ENCODE measurements at places on chromosomes 11 and 22.

GRCh38 chr11:87878373-87878825 is 296.8 kb downstream of the RAB38 start:
- DNase-seq = peak; percentile 11

DNA sequence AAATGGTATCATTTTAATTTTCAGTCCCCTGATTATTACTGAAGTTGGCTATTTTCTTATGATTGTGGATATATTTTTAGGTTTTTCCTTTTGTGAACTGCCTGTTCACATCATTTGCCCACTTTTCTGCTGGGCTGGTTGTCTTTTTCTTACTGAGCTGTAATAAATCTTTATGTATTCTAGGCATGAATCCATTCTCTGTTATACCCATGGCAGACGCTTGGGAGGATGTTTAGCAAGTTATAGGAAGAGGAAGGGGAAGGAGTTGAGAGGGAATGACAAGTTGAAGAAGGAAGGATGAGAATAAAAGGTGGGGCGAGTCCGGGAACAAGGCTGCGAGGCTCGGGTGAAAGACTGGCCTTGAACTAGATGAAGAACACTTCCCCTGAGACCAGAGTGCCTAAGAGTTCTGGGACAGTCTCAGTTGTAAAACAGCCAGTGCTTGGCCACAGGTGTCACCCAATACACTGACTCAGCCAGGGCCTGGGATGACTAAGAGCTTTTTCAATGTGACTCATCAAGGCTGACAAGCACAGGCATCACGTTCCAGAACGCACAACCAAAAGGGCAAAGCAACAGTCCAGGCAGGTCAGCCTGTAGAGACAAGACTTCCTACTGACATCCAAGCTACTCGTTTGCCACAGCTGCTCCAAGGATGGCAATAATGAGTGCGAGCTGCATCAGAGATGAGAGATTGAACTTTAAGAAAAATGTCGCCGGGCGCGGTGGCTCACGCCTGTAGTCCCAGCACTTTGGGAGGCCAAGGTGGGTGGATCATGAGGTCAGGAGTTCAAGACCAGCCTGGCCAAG is 35.2 kb downstream of the LRFN4 start:
- peak; percentile 49 for DNase-seq

- DNase-seq = no peak
Measured at GRCh38 chr11:3962406-3962840, 107.0 kb downstream of the STIM1 start.

GRCh38 chr11:63769042-63769713 is 603 bp upstream of the ZFTA start:
- peak; percentile 53 for DNase-seq

DNA sequence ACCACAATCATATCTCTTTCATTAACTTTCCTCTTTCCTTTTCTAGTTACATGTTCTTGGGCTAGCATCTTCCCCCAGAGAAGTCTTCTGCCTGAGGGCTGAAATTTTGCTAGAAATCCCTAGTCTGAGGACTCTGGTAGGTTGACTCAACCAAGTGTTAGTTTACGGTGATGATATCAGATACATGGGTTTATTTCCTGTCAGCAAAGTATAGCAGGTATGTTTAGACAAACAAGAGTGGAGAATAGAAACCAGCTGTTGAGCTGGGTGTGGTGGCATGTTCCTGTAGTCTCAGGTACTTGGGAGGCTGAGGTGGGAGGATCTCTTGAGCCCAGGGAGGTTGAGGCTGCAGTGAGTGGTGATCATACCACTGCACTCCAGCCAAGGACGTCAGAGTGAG is 11.2 kb downstream of the FOLR1 start:
- DNase-seq = no peak

DNA sequence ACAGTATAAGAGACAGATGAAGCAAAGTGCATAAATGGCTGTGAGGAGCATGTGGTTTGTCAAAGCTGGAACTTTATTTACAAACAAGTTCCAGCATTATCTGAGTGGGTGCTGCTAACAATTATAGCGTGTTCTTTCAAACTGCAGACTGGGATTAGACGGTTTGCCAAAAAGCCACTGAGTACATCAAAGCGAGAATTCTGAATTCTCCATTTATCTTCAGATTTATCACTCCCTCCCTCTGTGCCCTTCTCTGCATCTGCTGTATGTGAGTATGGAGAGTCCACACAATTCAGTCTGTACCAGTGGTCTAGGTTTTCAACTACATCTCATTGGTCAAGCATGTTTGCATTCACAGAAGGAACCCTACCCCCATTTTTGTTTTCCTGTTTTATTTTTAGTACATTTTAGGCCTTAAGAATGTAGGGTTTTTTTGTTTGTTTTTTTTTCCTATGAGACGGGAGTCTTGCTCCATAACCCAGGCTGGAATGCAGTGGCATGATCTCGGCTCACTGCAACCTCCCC is 18.1 kb upstream of the INCENP start:
- DNase-seq = no peak

DNA sequence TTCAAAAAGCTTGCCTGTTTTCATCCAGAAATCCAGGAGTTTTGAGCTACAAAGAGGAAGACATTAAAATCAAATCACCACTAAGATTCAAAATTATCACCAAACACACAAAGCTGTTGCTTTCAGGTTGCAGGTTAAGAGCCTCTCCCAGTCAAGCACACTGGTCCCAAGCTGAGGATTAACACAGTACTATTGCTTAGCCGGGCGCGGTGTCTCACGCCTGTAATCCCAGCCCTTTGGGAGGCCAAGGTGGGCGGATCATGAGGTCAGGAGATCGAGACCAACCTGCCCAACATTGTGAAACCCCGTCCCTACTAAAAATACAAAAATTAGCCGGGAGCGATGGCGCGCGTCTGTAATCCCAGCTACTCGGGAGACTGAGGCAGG is 1165.1 kb downstream of the LRRC4C start:
- DNase-seq = no peak

DNA sequence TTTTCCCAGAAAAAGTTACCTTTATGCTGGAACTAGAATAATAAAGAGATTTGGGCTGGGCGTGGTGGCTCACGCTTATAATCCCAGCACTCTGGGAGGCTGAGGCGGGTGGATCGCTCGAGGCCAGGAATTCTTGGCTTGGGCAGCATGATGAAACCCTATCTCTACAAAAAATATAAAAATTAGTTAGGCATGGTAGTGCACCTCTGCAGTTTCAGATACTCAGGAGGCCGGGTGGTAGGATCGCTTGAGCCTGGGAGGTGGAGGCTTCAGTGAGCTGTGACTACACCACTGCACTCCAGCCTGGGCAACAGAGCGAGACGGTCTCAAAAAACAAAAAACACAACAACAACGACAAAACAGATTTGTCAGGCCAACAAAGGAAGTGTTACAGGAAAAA is 119.3 kb upstream of the OR9Q1 start:
- DNase-seq = no peak
